ENCODE measurements at places on chromosomes 6 and 20.

GRCh38 chr20:22686097-22686496 lies 101.7 kb upstream of the FOXA2 start:
- DNase-seq, result no peak

- DNase-seq, result no peak
Observed at GRCh38 chr6:41344876-41345275, 9.5 kb downstream of the NCR2 start.

DNA sequence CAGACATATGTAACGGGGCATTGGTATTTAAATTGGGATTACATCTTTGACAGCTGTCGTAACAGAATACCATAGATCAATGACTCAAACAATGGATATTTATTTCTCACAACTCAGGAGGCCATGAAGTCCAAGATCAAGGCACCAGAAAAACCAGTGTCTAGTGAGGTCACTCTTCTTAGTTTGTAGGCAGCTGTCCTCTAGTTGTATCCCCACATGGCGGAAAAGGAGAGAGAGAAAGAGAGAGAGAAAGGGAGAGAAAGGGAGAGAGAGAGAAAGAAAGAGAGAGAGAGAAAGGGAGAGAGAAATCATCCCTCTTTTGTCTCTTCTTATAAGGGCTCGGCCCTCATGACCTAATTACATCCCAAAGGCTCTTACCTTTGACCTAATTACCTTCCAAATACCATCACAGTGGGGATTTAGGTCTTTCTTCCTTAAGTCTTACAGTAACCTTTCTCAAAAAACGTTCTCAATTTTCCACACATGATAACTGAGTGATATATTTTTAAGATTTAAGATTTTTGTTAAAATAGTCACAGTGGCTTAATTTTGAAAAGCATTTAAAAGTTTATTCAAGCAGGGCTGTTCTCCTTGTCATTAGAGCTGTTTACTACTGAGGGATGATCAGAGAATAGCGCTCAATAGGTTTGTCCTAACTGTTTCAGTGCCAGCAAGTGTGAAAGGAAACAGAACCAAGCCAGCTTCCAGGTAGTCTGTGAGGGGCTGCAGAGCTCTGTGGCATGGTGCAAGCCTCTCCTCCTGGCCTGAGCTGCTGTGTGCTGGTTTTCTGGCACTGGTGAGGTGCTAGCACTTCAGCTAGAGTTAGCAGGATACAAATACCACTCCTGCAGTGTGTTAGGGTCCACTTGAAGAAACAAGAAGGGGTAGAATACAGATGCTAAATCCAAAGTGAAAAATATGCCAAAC lies 79.0 kb downstream of the IMPG1 start:
- DNase-seq, result no peak

DNA sequence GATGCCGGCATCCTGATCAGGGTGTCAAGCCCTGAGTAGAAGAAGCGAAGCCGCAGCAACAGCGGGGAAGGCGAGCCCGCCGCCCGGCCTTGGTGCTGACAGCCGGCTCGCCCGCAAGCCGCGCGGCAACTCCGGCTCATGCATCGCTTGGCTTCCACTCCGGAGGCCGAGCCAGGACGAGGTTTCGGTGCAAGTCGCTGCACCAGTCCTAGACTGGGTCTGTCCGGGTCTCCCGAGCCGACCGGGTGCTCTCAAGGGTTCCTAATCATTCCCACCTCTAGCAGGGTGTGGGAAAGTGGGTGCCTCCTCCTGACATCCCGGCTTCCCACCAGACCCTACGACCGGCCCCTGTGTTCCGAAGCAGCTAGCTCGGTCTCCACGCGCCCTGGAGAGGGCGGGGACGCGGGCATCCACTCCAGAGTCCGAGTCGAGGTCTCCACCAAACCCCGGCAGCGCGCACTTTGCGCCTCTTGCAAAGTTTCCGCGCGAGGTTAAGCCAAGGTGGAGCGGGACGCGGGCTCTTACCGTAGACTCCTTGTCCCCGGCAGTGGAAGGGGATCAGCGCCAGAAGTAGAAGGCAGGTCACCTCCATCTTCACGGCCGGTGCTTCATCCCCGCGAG lies 1.4 kb downstream of the MDGA1 start:
- no peak for DNase-seq

GRCh38 chr6:122647765-122648164 lies 37.6 kb downstream of the PKIB start:
- no peak for DNase-seq

- no peak for DNase-seq
Observed at GRCh38 chr20:45039475-45039820, 61.5 kb downstream of the KCNS1 start.

GRCh38 chr6:82131441-82131840 lies 116.1 kb downstream of the IBTK start:
- no peak for DNase-seq

GRCh38 chr6:100452998-100453397 lies 11.7 kb downstream of the SIM1 start:
- no peak for DNase-seq

GRCh38 chr6:158628542-158628941 lies 16.0 kb downstream of the DYNLT1 start:
- DNase-seq, result no peak

DNA sequence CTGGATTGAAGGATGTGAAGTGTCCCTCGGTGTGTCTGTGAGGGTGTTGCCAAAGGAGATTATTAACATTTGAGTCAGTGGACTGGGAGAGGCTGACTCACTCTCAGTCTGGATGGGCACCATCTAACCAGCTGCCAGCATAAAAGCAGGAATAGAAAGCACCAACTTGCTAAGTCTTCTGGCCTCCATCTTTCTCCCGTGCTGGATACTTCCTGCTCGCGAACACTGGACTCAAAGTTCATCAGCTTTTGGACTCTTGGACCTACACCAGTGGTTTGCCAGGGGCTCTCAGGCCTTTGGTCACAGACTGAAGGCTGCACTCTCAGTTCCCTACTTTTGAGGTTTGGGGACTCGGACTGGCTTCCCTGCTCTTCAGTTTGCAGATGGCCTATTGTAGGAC lies 220.3 kb upstream of the LRFN2 start:
- no peak for DNase-seq

GRCh38 chr6:7143476-7143974 lies 35.8 kb downstream of the RREB1 start:
- no peak for DNase-seq

DNA sequence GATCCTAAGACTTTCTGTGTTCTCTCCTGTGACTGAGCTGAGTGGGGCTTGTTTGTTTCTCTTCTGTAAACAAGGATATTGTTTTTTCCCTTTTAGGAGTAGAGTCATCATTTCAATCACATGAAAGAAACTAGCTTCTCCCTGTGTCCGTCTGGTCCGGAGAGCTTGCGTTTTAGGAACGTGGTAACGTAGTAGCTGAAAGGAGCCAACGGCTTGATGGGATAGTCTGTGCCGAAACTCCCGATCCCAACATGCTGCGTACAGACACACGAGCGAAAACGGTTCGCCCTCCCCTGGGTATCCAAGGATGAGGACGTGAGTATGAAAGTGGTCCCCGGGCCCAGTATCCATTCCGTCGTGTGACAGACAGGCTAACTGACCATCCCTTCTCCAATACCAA lies 146.5 kb downstream of the ZMYND8 start:
- no peak for DNase-seq

- DNase-seq, result no peak
Observed at GRCh38 chr6:162871966-162872365, 144.2 kb downstream of the PACRG start.

DNA sequence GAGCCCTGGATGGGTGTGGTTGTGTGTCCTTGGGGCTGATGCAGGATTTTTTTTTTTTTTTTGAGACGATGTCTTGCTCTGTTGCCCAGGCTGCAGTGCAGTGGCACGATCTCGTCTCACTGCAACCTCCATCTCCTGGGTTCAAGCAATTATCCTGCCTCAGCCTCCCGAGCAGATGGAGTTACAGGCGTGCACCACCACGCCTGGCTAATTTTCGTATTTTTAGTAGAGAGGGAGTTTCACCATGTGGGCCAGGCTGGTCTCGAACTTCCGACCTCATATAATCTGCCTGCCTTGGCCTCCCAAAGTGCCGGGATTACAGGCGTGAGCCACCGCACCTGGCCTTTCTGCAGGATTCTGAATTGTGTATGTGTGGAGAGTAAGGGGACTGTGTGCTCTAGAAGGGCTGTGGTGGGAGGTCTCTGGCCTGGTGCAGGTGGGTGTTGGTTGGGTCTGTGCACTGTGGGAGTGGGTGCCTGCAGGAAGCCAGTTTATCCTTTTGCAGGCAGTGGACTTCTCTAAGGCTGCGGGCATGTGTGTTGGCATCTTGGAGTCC lies 11.0 kb upstream of the ID1 start:
- no peak for DNase-seq

DNA sequence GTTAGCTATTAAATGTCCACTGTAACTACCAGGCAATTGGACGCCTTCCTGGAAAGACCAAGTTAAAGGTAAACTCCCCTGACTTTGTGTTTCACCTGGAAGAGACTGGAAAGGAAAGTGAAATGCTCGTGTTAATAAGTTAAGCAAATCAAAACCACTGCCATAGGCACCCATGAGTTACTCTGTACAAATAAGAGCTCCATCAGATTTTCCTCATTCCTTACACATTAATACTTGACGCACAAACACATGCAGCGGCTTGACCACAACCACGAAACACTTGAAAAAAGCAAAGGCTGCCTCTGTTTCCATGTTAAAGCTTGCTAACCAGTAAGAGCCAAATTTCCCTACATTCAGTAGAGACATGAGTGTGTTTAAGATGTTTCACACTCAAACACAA lies 19.8 kb downstream of the GCM1 start:
- DNase-seq, result no peak

DNA sequence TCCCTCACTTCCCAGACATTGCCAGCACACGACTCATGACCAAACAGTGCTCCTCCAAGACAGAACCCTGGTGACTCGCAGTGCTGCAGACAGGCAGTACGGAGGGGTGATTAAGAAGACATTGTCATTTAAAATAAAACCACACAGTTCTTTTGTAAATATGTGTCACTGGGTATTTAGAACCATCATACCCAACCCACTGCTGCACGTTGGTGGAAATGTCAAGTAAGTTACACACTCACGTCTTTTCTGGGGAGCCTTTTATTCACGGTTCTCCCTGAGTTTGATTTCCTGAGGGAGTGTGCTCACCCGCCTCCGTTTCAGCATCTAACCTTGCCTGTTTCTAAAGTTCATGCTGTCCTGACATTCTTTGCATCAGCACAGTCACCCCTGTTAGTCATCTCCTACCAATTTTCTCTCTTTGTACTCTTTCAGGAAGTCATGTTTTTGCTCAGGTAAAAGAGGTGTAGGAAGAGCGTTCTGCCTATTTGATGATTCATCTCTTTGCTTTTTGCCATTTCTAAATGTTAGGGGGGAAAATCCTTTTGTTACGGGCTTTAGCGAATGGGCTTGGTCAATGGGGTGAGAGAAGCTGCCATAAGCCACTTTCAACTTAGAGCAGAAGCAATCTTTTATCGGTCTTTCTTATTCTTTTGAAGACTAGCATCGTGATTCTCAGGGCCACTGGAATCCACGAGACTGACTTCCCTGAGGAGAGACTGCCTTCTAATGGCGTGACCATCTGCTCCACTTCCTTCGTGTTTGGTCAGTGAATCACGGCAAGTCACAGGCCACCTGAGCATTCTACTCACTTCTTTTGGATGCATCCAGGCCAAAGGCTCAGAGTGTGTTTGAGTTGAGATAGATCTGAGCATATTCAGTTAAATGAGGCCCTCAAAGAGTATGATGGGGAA lies 512.8 kb upstream of the JARID2 start:
- DNase-seq, result no peak

GRCh38 chr6:34788111-34788510 lies 3.8 kb upstream of the BLTP3A start:
- DNase-seq, result no peak

- DNase-seq, result no peak
Observed at GRCh38 chr6:51099201-51099600, 280.5 kb downstream of the TFAP2B start.

DNA sequence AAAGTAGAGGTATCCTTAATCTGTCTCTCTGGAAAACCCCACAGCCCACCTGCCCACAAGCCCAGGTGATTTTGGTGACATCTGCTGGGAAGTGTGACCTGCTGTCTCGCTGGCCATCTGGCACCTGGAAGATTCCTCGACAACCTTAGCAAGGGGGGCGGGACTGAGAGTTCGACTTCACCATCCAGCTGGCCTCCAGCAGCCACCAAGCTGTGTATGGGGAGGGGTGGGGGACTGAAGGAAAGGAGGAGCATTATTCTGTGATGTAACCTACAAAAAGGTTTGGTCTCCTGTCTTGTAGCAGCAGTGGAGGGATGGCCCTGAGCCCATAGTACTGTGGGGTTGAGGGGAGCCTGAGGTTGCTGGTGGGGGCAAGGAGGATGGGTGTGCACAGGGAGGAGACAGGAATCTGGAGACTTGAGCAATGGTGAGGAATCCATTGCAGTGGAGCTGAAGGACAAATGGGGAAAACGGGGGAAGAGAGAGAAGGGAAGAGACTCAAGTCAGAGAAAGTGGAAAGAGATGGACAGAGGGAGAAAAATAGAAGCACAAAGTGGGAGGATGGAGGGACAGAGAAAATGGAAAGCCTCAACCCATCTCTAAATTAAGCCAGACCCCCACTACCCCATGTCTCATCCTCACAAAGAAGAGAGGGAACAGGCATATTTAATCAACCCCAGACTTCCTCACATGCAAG lies 4.0 kb downstream of the LY6G6F start:
- DNase-seq, result no peak

- DNase-seq, result no peak
Observed at GRCh38 chr6:33276581-33276863, 401 bp upstream of the B3GALT4 start.

- no peak for DNase-seq
Observed at GRCh38 chr6:160992061-160992979, 751 bp downstream of the MAP3K4 start.

- DNase-seq, result no peak
Observed at GRCh38 chr6:16740097-16740496, 21.2 kb downstream of the ATXN1 start.

GRCh38 chr6:150720774-150721233 lies 121.1 kb downstream of the PLEKHG1 start:
- DNase-seq, result no peak

DNA sequence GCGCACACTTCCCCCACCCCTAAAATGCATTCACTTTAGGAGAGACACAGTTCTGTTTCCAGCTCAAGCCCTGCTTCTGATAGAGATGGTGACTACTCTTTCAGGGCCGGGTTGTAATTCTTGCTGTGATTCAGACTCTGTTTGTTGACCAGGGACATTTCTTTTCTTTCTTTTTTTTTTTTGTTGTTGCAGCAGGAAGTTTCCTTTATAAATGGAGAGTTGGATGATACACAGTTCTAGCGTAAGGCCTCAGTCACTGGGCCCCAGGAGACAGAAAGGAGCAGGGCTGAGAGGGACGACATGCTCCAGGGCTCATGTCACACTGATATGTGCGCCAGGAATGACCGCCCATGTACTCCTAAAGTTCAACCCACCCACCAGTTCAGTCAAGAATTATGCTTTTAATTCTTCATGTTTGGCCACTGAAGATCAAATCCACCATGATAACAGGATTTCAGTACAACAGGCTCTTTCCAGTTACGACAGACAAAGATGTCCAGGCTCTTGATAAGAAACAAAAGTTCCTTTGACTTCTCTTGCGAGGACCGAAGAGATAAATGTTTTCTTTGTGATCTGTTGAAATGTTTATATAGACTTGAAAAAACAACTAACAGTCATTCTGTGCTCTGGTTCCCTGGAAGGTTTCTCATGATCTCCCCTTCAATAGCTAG lies 142.5 kb downstream of the CD164 start:
- DNase-seq, result no peak
